Fibroblast of skin of abdomen (primary cell): ENCODE measurements at places on chromosomes 5 and 9.
A peak's percentile ranks its signal among the peaks of the same experiment; 100 is the strongest.

GRCh38 chr5:52840277-52841050, 52.7 kb downstream of the ITGA1 start:
- DNase-seq = peak; percentile 27

GRCh38 chr5:114830114-114830513, 339.6 kb downstream of the TRIM36 start:
- DNase-seq = no peak

GRCh38 chr5:10501554-10502075, 59.9 kb downstream of the ROPN1L start:
- peak; percentile 45 for DNase-seq

- DNase-seq = peak; percentile 29
These were observed 5.1 kb downstream of the POU5F2 start for GRCh38 chr5:93736284-93736683.

DNA sequence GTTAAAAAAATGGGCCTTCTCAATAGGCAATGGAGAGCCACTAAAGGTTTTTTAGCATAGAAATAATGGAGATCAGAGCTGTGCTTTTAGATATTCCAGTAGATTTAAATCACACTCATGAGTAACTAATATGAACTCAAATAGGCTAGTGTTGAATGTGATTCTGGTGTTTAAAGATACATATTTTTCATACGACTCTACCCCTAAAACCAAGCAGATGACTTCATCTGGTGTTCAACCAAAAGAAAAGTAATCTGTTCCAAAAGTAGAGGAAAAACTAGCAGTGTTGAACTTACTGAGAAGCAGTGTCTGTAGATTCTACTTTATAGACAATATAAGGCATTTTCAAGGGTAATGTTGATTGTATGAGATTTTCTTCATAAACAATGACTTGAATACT, 138.1 kb downstream of the TSSK1B start:
- peak; percentile 38 for DNase-seq
